ENCODE measurements at places on chromosomes 7 and 10.
A peak's percentile ranks its signal among the peaks of the same experiment; 100 is the strongest.

DNA sequence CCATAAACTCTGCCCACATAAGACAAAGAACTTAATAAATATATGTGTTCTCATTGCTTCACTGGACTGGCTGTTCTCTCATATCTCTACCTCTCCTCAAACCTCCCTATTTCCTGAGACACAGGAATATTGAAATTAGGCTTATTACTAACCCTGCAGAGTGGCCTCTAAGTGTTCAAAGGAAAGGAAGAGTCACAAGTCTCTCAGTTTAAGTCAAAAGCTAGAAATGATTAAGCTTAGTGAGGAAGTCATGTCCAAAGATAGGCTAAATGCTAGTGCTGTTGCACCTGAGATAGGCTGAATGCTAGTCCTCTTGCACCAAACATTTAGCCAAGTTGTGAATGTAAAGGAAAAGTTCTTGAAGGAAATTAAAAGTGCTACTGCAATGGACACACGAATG, 41.1 kb downstream of the GNAI1 start:
- DNase-seq: no peak

DNA sequence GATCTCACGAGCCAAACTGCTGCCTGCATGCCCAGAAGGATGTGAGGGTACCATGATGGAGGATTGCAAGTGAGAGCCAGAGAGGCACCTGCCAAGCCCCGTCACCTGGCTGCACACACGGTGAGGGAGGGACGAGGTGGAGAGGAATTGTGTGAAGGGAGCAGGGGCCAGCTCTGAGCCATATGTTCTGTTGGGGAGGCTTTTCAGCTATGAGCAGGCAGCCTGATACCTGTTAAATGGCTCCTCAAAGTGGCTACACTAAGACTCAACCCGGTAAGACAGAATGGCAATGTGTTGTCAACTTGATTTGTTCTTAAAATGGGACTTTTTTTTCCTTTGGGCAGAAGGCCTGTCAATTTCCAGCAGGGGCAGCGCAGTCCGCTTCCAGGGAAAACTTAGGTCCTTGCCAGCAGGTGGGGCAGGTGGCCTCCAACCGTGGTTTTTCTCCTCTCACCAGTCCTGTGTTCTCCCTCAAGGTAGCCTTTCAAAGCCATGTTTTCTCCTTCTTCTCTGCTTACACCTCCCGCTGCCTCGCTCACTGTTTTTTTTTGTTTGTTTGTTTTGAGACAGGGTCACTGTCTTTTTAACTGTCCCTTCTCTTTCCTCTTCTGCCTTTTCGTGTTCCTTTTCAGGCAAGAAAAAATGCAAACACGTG, 57.7 kb upstream of the ZNRF2 start:
- DNase-seq: no peak

GRCh38 chr7:69095649-69096048, 502.6 kb upstream of the AUTS2 start:
- no peak for DNase-seq

- no peak for DNase-seq
These were observed 165.3 kb downstream of the TRIL start for GRCh38 chr7:28792858-28793257.

GRCh38 chr7:50310361-50310760, 5.8 kb downstream of the IKZF1 start:
- DNase-seq: no peak

GRCh38 chr10:44574596-44575480, 189.9 kb upstream of the CXCL12 start:
- no peak for DNase-seq

DNA sequence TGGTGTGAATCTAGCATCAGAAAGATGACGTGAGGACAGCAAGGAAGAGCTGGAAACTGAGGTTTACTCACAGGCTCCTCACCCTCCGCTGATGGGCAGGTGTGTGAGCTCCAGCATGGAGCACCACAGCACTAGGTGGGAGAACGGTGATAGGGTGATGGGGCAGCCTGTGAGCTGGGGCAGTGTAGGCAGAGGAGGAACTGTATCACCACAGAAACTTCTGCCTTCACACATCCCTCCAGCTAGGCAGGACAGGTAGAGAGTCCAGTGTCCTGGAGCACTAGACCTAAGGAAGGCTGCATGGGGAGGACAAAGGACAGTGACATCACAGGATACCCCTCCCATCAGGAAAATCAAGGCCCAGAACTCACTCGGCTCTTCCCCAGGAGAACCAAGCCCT, 241.8 kb upstream of the PRSS58 start:
- DNase-seq: no peak

DNA sequence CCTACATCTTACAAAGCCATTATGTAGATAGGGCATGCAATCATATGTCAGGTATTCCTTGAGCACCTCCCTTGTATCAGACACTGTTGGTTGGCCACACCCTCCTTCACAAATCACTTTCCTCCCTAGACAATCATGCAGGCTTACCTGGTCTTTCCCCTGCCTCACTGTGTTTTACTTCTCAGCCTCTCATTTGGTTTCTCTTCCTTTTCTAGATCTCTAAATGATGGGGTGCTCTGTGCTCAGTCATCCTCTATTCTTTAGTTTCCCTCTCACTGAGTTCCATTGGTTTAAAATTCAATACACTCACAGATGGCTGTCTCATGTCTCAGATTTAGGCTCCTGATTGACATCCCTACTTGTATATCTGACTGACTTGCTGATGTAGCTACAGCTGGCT, 31.4 kb downstream of the ANK3 start:
- no peak for DNase-seq

- no peak for DNase-seq
These were observed 23.3 kb upstream of the ZNF273 start for GRCh38 chr7:64879800-64880199.

DNA sequence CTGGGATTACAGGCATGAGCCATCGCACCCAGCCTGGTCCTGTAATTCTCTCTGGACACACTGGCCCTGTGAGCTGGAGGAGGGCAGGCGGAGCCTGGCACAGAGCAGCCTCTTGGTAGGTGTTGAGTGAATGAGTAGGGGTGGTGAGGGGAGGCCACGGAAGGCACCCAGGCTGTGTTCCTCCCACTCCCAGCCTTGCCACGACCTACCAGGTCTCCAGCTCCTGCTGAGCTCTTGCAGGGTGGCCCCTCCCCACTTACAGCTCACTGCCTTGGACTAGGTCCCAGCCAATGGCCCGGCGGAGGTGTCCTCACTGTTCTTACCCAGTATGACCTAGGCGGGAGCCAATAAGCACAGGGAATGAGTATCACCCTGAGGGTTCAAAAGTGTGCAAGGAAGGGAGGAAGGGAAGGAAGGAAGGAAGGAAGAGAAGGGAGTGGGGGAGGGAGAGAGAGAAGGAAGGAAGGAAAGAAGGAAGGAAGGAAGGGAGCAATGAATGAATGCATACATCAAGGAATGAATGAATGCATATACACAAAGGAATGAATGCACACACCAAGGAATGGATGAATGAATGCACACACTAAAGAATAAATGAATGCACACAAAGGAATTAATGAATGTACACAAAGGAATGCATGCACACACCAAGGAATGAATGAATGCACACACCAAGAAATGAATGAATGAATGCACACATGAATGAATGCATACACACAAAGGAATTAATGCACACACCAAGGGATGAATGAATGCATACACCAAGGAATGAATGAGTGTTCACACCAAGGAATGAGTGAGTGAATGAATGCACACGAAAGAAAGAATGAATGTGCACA, 45.5 kb downstream of the GTF2IRD1 start:
- DNase-seq: no peak

- no peak for DNase-seq
These were observed 20.9 kb downstream of the MYOF start for GRCh38 chr10:93461109-93461806.

DNA sequence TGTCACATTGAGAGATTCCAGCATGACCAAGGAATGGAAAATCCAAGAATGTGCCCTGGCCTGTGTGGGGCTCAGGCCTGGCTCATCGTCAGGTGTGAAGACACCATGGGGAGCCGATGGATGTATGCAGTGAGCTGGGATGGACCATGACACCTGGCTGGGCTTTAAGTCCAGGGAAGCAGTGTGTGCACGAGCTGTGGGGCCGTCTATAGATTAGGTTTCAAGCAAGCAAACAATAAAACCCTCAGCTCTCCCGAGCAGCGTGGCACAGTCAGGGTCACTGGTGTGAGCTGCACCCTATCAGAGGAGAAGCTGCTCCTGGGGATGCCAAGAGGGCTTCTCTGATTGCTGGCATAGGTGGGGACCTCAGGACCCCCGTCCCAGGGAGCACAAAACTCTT, 50.5 kb upstream of the DLG5 start:
- no peak for DNase-seq

GRCh38 chr7:1727812-1728570, 57.9 kb downstream of the ELFN1 start:
- no peak for DNase-seq

- no peak for DNase-seq
These were observed 23.7 kb upstream of the TRPV6 start for GRCh38 chr7:142908921-142909890.

GRCh38 chr10:691216-691615, 1.7 kb upstream of the DIP2C start:
- DNase-seq: no peak

- no peak for DNase-seq
These were observed 194.1 kb upstream of the SP8 start for GRCh38 chr7:20980668-20981264.

DNA sequence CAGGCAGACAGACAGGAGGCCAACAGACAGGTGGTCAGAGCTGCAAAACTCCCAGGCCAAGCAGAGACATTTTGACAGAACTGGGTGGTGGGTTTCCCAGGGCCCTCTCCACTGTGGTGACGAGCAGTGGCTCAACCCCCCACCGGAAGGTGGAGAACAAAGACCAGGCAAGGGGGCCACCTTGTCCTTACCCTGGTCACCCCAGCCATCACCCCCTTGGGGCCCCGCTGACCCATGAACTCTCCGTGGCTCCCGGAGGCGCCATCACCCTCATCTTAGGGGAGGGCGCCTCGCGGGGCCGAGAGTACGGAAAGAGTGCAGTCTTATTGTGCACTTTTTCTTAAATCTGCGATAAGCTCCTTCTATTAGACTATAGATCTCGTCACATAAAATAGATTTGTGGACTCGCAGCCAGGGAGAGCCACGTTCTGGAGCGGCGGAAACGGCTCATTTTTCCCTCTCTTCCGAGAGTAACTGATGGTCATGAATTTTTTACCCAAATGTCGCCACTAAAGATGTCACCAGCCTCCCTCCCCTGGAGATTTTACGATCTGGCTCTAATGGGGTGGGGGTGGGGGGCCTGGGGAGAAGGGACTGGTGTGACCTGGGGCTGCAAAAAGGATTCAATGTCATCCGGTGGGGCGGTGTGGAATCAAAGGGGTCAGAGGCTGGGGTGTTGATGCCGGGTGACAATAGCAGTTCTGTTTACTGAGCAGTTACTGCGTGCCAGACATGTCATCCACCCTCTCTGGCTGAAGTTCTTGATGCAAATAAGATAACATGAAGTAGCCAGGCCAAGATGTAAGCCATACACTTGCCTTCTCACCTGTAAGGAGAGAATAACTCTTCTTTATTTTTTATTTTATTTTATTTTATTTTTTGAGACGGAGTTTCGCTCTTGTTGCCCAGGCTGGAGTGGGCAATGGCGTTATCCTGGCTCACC, 71.1 kb upstream of the MYL10 start:
- DNase-seq: no peak

- DNase-seq: no peak
These were observed 19.2 kb downstream of the SMNDC1 start for GRCh38 chr10:110285501-110285900.

- DNase-seq: no peak
These were observed 74.0 kb downstream of the POU6F2 start for GRCh38 chr7:39051707-39052106.

DNA sequence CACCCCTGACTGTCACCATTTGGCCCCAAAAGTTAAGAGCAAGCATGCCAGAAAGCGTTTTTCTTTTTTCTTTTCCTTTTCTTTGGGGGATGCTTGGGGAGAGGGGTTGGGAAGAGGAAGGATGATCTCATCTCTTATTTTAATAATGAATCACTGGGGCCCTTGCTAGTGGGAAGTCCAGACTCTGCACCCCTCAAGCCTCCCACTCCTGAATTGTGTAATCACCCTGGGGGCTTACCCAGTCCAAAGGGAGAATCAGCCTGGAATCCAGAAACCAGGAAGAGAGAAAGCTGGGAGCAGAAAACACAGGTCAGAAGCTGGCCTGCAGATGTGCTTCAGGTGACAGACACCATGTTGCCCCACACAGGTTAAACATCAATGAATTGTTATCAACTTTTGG, 14.7 kb upstream of the HABP2 start:
- no peak for DNase-seq

DNA sequence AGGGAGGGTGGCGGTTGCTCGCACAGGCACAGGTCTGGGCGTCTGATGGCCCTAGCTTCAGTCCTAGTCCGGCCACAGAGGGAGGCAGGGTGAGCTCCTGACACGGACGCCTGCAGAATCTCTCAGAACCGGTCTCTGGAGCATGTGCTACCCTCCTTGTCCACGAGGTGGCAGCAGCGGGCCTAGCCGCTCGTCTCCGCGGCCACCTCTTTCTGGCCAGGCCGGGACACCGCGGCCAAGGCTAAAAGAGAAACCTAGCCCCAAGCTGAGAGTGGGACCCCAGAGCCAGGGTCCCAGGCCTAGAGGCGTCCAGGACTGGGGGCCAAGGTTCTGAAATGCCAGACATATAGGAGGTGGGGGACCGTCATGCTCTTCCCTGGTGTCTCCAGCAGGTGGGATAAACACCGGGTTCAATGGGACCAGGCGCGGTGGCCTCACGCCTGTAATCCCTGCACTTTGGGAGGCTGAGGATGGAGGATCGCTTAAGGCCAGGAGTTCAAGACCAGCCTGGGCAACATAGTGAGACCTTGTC, 3.2 kb upstream of the LAT2 start:
- DNase-seq: peak; percentile 81

- DNase-seq: no peak
These were observed 804 bp downstream of the UNC5B start for GRCh38 chr10:71213127-71213621.

- DNase-seq: no peak
These were observed 29.0 kb downstream of the CUBN start for GRCh38 chr10:17100586-17100985.

DNA sequence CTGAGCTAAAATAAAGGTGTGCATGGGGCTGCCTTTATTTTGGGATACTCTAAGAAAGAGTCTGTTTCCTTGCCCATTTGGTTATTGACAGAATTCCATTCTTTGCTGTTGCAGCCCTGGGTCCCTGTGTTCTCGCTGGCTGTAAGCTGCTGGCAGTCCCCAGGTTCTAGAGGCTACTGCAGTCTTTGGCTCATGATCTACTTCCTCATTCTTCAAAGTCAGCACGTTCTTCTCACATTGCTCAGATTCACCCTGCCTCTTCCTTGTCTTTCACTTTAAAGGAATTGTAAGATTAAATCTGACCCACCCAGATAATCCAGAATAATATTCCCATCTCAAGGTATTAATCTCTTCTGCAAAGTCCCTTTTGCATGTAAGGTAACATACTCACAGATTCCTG, 620.3 kb downstream of the CCSER2 start:
- no peak for DNase-seq

DNA sequence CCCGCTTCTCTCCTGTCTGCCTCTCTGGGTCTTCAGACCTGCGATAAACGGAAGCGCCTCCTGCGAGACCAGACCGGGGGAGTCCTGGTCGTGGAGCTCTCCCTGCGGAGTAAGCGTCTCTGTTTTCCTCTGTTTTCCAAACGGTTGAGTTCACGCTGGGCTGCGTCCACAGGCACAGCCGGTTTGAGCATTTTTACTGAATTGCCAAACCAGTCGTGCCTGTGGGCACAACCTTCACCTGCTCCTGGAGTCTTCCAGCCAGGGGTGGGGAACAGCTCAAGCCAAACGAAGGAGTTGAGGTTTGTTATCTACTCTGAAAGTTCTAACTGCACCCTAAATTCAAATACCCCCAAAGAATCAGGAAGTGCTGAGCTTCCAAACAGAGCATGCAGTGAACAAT, 16.3 kb downstream of the TECTB start:
- no peak for DNase-seq
